Ovary (tissue), 10 donors: ENCODE measurements at places on chromosomes 16 and 17. TPM values are rescaled to one million over a fixed set of nuclear protein-coding genes. Genes with fewer than 3 reads are reported as not detected.

The CCL4L2 gene
- 13.1 TPM for total RNA-seq

The BCL6B gene
- total RNA-seq, result 3.5 TPM

GRCh38 chr17:3921006-3921405 lies 4.7 kb upstream of the P2RX1 start:
- no peak for DNase-seq

GRCh38 chr17:10081571-10082169 lies 116.7 kb downstream of the GAS7 start:
- no peak for DNase-seq

DNA sequence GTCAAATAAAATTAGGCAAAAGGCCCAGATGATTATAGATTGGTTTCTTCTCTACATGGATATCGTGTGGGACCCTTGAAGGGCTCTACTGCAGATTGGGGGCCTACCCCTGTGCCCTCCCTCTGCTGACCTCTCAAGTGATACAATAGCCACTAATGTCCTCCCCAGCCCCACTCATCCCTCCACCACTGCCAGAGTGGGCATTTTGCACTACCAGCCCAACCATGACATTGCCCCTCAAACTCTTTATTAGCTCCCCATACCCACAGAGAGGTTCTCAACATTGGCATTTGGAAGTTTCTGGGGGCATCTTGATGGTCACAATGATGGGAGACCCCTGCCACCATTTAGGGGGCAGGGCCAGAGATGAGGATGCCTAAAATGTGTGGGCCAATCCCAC lies 41.8 kb downstream of the CCDC182 start:
- no peak for DNase-seq

GRCh38 chr16:63289834-63290460 lies 1253.7 kb upstream of the CDH8 start:
- no peak for DNase-seq
